NCI-H69 (cell line): ENCODE measurements at places on chromosomes 5 and 9.
A peak's percentile ranks its signal among the peaks of the same experiment; 100 is the strongest.

- no peak for DNase-seq
Observed at GRCh38 chr5:115398719-115399118, 102.3 kb upstream of the CCDC112 start.

DNA sequence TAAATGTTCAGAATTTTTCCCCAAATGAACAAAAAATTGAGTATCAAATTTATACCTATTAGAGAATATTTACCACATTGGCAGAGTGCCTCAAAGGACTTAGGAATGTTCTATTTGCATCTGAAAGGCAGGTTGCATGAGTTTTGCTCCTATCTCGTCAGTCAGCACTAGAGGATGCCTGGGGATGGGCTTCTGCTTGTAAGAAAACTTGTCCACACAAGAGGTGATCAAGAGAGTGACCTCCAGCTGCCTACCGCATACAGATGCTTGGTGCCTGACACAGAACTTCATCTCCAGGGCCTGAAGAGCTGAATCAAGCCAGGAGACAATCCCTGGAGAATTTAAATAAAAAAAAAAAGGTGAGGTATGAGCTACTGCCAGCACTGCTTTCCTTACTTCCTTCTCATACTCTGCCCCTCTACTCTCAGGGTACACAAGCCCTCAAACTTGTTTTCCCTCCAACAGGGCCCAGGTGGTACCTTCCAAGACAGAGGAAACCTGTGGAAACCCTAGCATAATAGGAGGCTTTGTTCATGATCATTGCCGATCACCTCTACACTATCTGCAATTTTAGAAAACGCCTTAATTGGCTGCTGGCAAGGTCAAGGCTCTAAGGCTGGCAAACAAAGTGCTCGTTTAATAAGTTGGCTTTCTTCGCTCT is 166.6 kb downstream of the ELAVL2 start:
- no peak for DNase-seq

DNA sequence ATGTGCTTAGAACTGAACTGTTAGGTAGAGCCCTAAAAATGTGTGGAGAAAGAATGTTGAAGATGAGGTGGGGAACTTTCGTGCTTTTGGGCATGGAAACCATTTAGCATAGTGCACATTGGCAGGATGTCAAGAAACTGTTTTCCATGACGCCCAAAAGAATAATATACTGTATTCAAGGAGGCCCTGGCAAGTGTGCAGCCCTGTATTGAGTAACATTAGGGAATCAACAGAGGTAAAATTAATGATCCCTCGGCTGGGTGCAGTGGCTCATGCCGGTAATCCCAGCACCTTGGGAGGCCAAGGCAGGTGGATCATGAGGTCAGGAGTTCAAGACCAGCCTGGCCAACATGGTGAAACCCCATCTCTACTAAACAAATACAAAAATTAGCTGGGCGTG is 20.9 kb upstream of the PLIN2 start:
- peak; percentile 62 for DNase-seq

GRCh38 chr9:137611623-137612609 is 6.4 kb downstream of the ARRDC1 start:
- peak; percentile 91 for DNase-seq

GRCh38 chr5:138465261-138466124 is at the start of gene EGR1:
Gene EGR1 (plus strand): TSS chr5:138465479. CDS start chr5:138465762, 283 bp downstream.
- peak; percentile 97 for DNase-seq

- DNase-seq = no peak
Observed at GRCh38 chr5:100270023-100270771, 265.0 kb upstream of the FAM174A start.

DNA sequence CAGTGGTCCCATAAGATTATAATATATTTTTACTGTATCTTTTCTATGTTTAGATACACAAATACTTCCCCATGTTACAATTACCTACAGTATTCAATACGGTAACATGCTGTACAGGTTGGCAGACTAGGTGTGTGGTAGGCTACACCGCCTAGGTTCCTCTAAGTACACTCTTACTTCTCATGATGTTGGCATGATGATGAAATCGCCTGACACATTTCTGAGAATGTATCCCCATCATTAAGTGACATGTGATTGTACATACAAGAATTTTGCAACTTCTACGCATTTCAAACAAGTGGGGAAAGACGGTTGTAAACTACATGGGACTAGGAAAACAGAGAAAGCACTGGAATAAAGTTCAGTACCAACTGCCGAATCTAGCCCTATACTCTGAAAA is 53.3 kb downstream of the SETX start:
- peak; percentile 5 for DNase-seq

DNA sequence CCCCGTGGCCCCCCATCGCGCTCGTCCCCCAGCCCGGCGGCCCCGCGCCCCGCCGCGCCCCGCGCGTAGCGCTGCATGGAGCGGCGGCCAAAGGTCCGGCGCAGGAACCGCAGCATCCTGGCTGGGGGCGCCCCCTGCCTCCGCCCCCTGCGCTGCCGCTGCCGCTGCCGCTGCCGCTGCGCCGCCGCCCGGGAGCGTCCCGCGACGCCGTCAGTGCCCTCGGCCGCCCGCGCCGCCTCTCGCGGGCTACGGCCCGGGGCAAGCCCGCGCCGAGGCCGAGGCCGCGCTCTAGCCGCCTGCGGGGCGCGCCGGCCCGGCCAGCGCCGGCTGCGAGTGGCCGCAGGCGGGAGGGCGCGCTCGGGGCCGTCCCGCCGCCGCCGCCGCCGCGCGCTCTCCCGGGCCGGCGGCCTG is 523 bp downstream of the EPB41L4B start:
- DNase-seq = peak; percentile 79

DNA sequence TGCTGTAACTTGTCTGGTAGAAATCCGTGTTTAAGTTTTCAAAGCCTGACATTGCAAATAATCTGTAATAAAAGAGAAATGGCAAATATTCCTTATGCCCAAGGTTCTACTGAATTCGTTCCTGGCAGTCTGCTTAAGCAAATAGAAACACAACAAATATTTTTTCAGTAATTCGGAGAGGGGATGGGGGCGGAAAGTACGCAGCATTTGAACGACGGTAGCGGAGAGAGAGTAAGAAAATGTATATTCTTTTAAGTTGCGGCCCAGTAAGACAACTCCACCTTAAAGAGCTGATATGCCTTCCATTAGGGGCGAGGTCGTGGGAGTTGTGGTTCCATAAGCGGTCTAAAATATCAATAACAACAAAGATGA is 569 bp downstream of the YIPF5 start:
- no peak for DNase-seq

DNA sequence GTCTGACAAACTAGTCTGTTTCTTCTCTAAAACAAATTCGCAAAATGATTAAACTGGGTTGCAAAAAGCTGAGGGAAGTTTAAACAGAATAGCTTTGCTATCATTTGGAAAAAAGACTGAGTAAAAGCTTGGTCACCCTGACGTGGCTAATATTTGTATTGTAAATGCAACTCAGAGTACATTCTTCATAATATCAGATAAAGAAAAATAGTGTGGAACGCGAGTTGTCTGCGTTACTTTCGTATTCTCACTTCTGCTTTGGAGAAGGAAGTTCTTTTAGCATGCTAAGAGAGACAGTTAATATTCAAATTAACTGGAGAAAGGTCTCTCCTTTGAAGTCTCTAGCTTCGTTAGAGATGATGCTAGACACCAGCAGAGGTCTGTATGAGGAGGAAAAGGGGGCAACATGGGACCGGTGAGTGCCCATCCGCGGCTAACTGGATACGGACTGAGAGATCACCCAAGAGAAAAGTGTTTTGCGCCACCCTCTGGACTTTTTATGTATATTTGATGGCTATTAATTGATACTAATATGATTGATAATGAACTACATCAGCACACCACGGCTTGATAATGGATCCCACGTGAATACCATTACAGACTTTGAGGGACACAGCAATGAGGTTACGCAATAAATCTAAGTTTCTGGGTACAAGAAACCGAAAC is 2.9 kb upstream of the CNTRL start:
- peak; percentile 23 for DNase-seq

DNA sequence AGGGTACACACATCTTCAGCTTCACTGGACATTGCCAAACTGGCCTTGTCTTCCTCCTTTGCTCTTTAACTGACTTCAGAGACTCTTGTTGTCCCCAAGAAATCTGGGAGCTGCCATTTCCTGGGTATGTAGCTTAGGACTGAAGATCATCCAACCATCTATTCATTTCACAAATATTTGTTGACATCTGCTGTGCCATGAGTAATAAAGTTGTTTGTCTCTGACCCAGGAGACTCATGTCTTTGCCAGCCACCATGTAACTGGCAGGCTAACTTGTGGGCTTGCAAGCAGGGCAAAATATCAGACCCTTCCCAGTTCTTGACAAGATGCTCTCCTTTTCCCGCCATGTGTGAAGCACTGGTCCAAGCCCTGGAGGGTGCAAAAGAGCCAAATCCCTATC is 17.1 kb upstream of the TOR1B start:
- DNase-seq = no peak

- DNase-seq = no peak
Observed at GRCh38 chr5:13643734-13644133, 300.8 kb downstream of the DNAH5 start.

DNA sequence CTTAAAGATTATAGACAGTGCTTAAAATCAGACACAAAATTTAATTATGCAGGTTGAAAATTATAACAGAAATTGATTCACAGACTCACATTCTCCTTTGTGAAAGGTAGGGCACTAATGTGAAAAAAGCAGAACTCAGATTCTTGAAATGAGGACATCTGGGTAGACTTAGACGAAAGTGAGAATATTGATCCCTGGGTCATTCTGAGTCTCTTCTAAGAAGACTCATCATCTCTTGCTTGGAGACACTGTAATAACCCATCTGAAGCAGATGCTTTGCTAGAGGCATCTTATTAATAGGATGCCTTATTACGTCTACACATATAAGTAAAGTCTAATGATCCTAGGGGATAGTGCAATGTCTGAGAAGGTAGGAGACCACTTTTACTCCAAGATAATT is 274.4 kb downstream of the HINT1 start:
- DNase-seq = no peak

DNA sequence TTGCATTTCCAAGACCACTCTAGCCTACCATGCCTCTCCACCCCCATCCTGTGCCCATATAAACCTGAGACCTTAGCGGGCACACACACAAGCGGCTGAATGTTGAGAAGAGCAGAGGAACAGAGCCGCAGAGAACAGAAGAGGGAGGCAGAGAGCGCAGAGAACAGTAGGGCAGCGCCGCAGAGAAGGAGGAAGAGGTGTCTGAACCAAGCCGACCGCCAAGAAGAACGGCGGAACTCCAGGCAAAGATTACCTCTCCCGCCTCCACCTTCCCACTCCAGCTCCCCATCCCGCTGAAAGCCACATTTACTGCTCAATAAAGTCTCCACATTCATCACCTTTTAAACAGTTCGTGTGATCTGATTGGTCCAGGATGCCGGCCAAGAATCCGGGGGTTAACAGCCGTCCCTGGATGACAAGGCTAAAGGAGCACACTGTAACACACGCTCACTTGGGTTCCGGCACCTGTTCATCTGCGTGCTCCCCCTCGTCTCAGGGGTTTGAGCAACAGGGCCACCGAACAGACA is 33.2 kb downstream of the GRIN3A start:
- peak; percentile 90 for DNase-seq

GRCh38 chr5:39466846-39467245 is 42.1 kb upstream of the DAB2 start:
- DNase-seq = no peak

DNA sequence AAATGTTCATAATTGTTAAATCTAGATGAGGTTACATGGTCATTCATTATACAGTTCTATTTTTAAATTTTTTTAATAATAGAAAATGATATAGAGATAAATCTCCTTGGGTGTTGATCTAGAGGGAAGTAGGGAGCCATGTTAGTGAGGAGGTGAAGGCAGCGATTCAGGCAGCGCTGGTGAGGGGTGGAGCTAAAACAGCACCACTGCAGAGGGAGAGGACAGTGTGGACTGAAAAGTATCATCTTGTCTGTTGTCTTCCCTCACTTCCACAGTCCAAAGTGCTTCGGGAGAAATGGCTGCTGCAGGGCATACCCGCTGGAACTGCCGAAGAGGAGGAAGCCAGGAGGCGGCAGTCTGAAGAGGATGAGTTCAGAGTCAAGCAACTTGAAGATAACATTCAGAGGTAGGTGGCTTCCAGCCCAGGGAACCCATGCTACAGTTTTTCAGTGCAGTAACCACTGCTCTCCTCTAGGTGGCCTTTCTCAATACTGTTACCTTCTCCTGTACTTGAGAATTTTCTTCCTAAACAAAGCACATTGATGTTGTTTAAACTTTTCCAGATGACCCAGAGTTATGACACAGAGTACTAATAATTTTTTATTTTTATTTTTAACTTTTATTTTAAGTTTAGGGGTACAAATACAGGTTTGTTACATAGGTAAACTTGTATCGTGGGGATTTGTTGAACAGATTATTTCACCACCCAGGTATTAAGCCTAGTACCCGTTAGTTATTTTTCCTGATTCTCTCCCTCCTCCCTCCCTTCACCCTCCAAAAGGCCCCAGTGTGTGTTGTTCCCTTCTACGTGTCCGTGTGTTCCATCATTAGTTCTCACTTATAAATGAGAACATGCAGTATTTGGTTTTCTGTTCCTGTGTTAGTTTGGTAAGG is 100.5 kb downstream of the PALM2AKAP2 start:
- DNase-seq = peak; percentile 48

DNA sequence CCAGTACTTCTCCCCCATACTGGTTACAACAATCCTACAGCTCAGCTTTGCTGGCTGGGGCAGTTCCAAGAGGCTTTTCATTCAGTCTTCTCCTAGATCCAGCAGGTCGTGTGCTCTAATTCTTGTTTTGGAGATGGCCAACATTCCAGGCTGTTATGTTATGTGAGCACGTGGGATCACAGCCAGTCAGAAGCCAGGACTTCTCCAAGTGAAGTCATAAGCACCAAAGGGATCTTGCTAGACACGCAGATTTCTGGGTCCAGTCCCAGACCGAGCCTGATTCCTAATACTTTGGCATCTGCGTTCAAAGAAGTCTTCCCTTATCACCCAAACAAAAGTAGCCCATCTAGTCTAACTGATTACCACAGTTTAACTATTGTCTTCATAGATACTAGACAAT is 1.4 kb upstream of the LARP1 start:
- DNase-seq = peak; percentile 38

GRCh38 chr5:35485487-35485886 is 132.2 kb upstream of the SPEF2 start:
- DNase-seq = no peak

DNA sequence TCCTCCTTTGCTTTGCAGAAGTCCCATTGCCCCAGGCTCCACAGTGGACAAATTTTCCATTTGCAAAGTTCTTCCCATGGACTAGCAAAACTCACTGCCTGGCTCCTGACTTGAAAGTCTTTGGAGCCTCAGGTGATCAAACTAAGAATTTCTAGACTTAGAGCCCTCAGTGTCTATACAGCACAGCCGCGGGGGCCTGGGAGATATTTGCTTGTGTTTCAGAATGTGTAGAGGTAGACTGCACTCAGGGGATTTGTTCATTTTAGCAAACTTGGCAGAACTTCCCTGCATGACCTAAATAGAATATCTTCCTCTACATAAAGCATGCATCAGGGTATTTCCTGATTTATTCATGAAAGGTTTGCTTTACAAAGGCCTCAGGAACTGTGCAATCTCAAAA is 384.2 kb upstream of the ZNF462 start:
- DNase-seq = no peak

DNA sequence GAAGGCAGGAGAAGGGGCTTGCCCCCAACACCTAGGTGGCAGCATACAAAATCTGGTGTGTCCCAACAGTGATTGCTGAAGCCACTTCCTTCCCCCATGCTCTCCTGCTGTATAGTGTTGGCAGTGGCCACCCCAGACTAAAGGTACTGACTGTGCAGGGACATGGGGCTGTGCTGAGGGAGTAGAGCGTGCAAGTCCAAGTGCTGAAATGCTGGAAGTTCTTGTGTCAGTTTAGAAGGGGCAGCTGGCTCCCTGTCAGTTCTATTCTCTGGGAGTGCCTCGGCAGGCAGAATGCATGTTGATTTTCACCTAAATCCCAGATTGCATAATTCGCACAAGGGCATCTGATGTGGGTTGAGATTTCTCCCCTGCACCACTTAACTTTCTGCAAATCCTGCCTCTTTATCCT is 68.6 kb downstream of the GDNF start:
- DNase-seq = no peak
